Psoas muscle (tissue), 8 donors: ENCODE measurements at places on chromosomes 3 and 15. TPM values are rescaled to one million over a fixed set of nuclear protein-coding genes. Genes with fewer than 3 reads are reported as not detected.
A peak's percentile ranks its signal among the peaks of the same experiment; 100 is the strongest.

The CHL1 gene
- total RNA-seq, result 1.9 TPM

The MKRN3 gene
- total RNA-seq, result 2.1 TPM

The STAB1 gene
- 29.0 TPM for total RNA-seq

The SLCO3A1 gene
- total RNA-seq, result 9.4 TPM

The SNX22 gene
- 0.15 TPM for total RNA-seq

The LYZL4 gene
- not detected for total RNA-seq

The OR5K2 gene
- total RNA-seq, result not detected

The PAK6 gene
- 1.9 TPM for total RNA-seq

DNA sequence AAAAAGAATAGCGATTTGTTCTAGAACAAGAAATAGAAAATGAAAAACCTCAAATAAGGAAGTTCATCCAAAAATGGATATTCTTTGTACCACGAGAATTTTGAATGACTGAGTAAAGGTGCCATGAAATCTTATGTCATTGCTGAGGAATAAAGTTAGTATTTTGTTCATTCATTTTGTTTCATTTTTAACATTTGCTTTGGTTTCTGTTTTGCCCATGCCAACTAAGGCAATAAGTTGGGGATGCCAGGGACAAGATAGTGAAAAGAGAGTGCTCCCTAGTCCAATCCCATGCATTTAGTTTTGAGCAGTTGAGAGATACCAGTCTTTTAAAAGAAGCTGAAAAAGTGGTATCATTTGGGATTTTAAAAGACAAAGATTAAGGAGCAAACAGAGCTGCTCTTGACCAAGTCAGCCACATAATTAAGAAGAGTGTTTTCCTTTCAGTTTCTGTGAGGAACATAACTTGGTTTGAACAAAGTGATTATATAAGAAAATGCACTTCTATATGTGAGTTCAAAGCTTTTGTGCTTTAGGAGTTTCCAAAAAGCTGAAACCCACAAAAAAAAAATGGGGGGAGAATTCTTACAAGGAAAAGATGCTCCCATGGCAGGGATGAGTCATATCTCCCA lies 201.4 kb downstream of the PLOD2 start:
- no peaks in the 10 kb centered on the region for H3K27me3 ChIP-seq
- H3K36me3 ChIP-seq, result no peaks in the 10 kb centered on the region
- no peaks in the 10 kb centered on the region for H3K4me1 ChIP-seq
- no peak overlapping the region for H3K4me3 ChIP-seq
- DNase-seq, result no peak

- H3K36me3 ChIP-seq, result no peaks in the 10 kb centered on the region
- no peak for DNase-seq
- H3K4me1 ChIP-seq, result no peaks in the 10 kb centered on the region
- H3K4me3 ChIP-seq, result no peak overlapping the region
- no peaks in the 10 kb centered on the region for H3K27me3 ChIP-seq
Measured at GRCh38 chr3:33071946-33072345, 25.0 kb downstream of the GLB1 start.

DNA sequence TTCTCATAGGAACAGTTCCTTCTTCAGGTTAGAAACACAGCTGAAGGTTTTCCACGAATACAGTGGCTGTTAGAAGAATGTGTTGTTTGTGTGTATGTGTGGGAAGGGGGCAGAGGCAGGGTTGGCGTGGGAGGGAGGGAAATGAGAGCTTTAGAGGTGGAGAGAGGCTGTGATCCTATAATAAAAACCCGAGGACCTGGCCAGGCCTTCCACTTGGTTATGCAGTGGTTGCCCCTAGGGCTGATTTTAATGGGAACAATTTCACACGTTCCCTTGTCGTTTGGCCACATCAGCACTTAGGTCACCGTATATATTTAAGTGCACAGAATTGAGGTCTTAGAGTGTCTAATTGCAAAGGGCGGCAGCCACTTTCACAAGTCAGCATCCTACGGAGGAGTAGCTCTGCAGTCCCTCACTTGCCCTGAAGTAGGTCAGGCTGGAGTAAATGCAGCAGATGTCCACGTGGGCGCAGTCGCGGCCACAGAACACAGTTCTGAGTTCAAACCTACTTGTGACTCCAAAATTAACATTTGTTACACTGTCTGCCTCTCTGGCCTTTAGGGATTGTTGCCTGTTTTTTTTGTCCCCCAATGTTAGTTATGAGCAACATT lies 85.6 kb downstream of the PDCD6IP start:
- peak overlapping the region; percentile 54 for H3K4me3 ChIP-seq
- no peaks in the 10 kb centered on the region for H3K36me3 ChIP-seq
- no peaks in the 10 kb centered on the region for H3K27me3 ChIP-seq
- H3K4me1 ChIP-seq, result peaks cover 17% of the 10 kb centered on the region
- H3K27ac ChIP-seq, result no peak overlapping the region

DNA sequence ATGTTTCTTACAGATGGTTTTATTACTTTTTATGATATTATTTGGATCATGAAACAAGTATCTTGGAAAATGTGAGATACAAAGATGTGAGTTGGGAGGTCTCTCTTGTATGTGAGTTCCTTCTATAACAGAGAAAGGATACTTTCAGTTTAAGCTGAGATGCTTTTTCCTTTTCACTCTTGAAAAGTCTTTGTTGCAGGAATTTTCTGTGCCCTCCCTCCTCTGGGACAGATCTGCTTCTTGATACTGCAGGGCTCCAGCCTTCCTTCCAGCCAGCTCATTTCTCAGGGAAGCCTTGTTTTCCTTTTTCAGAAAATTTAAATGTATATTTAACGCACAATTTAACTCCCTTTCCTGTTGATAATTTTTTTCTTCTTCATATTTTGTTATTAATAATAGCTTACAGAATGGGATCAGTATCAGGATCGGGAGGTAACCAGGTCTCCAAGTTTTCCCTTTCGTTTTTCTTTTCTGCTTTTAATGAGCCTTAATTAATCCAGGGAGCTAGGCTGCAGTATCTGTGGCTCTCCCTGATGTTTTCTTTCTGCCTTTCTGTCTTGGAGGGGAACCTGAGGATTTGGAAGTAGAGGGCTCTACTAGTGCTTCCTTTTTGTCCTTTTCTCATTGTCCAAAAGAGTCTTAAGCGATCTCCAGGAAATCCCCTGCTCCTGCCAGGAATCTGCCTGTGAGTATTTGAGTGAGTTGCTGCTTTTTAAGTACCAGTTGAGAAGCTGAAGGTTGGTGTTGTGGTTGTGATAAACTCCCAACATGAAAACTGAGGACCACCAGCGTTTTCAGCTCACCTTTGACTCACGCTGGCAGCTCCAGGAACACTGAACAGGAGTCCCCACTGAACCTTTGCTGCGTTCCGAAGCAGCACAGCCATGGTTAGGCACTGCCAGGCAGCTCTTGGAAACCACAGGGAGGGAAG lies 105.7 kb downstream of the IGF1R start:
- H3K27ac ChIP-seq, result no peak overlapping the region
- peak overlapping the region; percentile 36 for H3K4me3 ChIP-seq
- no peaks in the 10 kb centered on the region for H3K27me3 ChIP-seq
- DNase-seq, result no peak

GRCh38 chr3:99938270-99938911 lies 120.7 kb downstream of the CMSS1 start:
- no peaks in the 10 kb centered on the region for H3K27me3 ChIP-seq
- H3K27ac ChIP-seq, result peak overlapping the region; percentile 50
- H3K4me3 ChIP-seq, result no peak overlapping the region
- DNase-seq, result no peak

DNA sequence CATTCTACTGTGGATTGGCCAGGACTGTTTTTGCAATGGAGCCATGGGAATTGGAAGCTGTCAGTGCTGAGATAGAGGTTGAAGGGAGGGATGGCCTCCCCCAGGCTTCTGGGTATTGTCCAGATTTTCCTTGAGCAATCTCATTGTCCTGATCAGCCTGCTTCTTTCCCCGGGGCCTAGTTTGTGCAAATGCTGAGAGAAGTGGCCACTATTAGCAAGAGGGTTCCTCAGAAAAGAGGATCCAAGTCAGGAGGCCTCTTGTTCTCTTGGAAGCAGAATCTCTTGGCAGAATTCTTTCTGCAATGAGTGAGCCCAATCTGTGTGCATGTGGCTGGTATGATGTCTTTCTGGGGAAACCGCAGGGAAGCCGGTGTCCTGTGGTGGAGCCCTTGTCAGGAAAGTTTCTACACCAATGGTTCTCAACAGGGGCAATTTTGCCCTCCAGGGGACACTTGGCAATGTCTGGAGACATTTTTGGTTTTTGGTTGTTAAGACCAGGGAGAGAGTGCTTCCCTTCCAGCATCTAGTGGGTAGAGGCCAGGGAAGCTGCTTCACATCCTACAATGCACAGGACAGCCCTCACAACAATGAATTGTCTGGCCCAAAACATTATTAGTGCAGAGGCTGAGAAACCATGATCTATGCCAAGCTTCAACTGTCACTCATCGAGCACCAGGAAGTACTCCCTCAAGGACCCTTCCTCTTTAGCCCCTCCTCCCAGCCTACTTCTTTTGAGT lies 2.0 kb downstream of the LIPC start:
- H3K4me1 ChIP-seq, result peaks cover 11% of the 10 kb centered on the region
- no peak overlapping the region for H3K4me3 ChIP-seq
- H3K27ac ChIP-seq, result no peak overlapping the region
- H3K27me3 ChIP-seq, result no peaks in the 10 kb centered on the region
- no peak for DNase-seq

DNA sequence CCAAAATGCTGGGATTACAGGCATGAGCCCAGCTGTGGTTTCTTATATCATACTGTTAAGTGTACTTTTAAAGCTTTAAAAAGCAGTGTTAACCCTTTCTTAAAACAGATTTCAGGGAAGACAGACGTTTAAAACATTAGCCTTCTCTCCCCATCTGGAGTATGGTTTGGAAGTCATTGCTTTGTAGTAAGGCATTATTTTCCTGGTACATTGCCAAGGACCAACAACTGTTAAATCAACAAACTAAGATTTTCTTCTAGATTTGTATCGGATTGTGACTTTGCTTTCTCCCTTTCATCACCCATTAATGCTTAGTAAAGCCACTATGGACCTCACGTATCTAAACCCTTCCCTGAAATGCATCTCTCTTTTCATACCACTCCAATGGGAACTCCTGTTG lies 50.5 kb downstream of the UBE2E1 start:
- H3K27ac ChIP-seq, result peak overlapping the region; percentile 89
- no peaks in the 10 kb centered on the region for H3K36me3 ChIP-seq
- H3K4me1 ChIP-seq, result peaks cover 61% of the 10 kb centered on the region
- DNase-seq, result no peak

GRCh38 chr3:63386568-63386967 lies 108.5 kb downstream of the SYNPR start:
- H3K27me3 ChIP-seq, result no peaks in the 10 kb centered on the region
- DNase-seq, result no peak
- H3K36me3 ChIP-seq, result no peaks in the 10 kb centered on the region
- H3K27ac ChIP-seq, result no peak overlapping the region
- H3K4me3 ChIP-seq, result no peak overlapping the region

DNA sequence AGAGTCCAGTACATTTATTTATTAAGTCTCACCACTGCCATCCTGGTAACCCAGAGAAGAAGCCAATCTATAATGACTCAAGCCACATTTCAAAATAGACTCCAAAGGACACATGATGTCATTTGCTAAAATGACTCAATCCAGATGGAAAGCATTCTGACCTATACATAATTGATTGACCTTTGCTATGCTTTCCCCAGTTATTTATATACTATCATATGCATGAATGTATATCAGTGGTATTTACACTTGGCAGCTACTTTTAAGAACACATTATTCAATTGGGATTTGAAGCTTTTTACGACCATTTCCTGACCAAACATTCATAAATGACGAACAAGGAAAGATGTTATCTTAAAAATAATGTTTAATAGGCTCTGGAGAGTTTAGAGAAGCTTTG lies 297.2 kb downstream of the FHIT start:
- H3K27me3 ChIP-seq, result no peaks in the 10 kb centered on the region
- DNase-seq, result no peak
- no peak overlapping the region for H3K4me3 ChIP-seq
- no peaks in the 10 kb centered on the region for H3K4me1 ChIP-seq
- H3K36me3 ChIP-seq, result no peaks in the 10 kb centered on the region

DNA sequence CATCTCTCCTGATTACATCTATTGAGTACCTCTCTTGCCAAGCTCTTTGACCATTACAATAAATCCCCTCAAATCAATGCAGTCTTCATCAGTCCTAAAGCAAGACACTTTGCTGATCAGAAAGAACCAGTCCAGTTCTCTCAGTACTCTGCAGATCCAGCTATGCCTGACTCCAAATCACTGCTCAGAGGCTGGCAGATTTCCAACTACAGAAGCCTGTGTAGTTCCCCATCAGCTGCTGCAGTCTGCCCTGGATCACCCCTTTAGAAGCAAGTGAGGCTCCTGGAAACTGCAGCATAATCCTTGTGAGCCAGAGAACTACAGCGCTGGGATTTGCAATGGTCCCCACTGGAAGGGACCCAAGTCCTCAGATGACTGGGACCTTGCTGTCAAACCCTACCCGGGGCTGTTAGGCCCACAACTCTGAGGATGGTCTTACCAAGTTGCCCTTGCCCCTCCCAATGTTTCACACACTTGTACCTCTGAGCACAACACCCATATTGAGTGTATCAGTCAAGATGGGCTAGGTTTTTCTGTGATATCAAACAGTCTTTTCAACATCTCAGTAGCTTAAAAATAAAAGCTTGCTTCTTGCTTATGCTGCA lies 81.9 kb upstream of the TOPAZ1 start:
- H3K27me3 ChIP-seq, result peaks cover 4% of the 10 kb centered on the region
- H3K36me3 ChIP-seq, result no peaks in the 10 kb centered on the region

GRCh38 chr15:63372018-63372705 lies 9.5 kb downstream of the CA12 start:
- H3K4me1 ChIP-seq, result peaks cover 14% of the 10 kb centered on the region
- H3K4me3 ChIP-seq, result no peak overlapping the region
- no peaks in the 10 kb centered on the region for H3K36me3 ChIP-seq
- no peak overlapping the region for H3K27ac ChIP-seq
- H3K27me3 ChIP-seq, result no peaks in the 10 kb centered on the region

GRCh38 chr3:44525060-44525459 lies 29.9 kb upstream of the ZKSCAN7 start:
- no peak for DNase-seq
- H3K4me1 ChIP-seq, result no peaks in the 10 kb centered on the region
- H3K36me3 ChIP-seq, result no peaks in the 10 kb centered on the region
- H3K27me3 ChIP-seq, result peaks cover 2% of the 10 kb centered on the region
- H3K27ac ChIP-seq, result no peak overlapping the region
- H3K4me3 ChIP-seq, result no peak overlapping the region

DNA sequence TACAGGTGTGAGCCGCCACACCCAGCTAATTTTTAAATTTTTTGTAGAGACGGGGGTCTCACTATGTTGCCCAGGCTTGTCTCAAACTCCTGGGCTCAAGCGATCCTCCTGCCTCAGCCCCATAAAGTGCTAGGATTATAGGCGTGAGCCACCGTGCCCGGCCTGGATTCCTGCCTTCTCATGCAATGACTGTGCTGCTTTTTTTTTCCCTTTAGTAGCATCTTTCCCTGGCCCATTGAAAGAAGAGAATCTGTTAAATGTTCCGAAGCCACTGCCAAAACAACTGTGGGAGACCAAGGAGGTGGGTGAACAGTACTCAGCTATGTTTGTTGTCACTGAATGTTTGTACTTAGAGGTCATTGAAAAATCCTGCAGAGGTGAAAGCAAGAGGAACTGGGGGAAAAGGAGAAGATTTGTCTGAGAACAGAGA lies 88.0 kb downstream of the CRTC3 start:
- no peak for DNase-seq
- H3K27ac ChIP-seq, result peak overlapping the region; percentile 20
- H3K36me3 ChIP-seq, result no peaks in the 10 kb centered on the region
- no peaks in the 10 kb centered on the region for H3K27me3 ChIP-seq
- H3K4me1 ChIP-seq, result peaks cover 4% of the 10 kb centered on the region
- no peak overlapping the region for H3K4me3 ChIP-seq

GRCh38 chr15:36365963-36366362 lies 213.5 kb upstream of the CDIN1 start:
- H3K4me1 ChIP-seq, result no peaks in the 10 kb centered on the region
- no peak for DNase-seq
- no peaks in the 10 kb centered on the region for H3K36me3 ChIP-seq

GRCh38 chr3:113133140-113133539 lies 78.2 kb upstream of the BOC start:
- no peak overlapping the region for H3K4me3 ChIP-seq
- no peaks in the 10 kb centered on the region for H3K36me3 ChIP-seq
- DNase-seq, result no peak
- no peak overlapping the region for H3K27ac ChIP-seq
- H3K4me1 ChIP-seq, result no peaks in the 10 kb centered on the region
